ENCODE measurements at places on chromosomes 13 and 19.
A peak's percentile ranks its signal among the peaks of the same experiment; 100 is the strongest.

DNA sequence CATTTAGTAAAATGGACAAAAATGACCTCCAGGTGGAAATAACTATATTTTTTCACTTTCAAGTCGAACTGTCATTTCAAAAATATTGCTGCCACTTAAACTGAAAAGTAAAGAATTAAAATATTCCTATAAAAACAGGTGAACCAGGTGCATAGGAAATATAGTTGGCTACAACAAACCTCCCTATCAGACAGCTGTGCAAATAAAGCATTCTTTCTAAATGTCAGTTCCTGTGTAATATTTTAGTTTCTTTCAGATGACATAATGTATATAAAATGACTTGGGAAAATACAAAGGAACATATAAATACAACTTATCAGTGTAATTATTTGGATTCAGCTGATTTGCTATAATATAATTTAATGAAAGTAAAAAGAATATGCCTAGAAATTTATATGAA is 403.5 kb upstream of the GPC6 start:
- DNase-seq: no peak

GRCh38 chr19:7787141-7787540 is 24.1 kb downstream of the CLEC4M start:
- DNase-seq: no peak

DNA sequence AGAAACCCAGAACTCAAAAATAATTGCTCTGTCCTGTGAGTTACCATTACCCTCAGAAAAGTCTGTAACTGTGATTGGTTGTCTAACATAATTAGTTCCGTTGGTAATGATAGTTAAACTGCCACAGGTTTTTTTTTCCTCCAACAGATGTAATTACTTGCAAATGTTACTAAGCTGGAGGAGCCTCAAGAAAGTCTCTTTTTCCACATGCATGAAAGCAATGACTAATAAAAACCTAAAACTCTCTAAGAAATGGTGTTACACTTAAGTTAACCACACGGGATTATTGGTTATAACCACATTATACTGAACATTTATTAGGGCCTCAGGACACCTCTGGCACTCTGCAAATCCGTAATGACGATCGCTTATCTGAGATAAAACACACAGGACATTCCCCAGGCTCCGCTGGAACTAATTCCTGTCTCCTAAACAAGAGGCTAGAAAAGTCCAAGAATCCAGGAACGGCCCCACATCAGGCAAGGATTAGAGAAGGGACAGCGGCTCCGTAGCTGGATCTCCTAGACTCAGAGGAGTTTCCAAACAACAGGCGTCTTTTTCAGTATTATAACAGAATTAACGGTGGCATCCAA is 753 bp downstream of the ZNF235 start:
- peak; percentile 28 for DNase-seq

- DNase-seq: no peak
These were observed 232.9 kb downstream of the FOXO1 start for GRCh38 chr13:40433577-40433976.

DNA sequence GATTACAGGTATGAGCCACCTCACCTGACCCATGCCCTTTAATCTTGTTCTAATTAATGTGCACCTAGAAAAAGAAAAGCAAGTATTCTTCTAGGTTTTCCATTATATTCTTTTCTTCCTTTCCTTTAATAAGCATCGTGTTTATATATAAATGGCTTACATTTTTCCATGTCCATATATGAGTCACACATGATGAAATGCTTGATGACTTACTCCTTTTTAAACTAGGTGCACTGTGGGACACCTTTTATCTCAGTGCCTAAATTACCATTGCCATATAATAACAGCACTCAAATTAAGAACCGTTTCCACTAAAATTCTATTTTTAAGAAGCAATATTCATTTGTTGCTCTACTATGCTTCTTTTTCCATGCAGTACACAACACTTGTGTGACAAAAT is 363.3 kb downstream of the LIG4 start:
- no peak for DNase-seq

All from RWPE1 (cell line).